ENCODE measurements at places on chromosomes 13 and 19.
A peak's percentile ranks its signal among the peaks of the same experiment; 100 is the strongest.

- DNase-seq: no peak
These were observed 366.4 kb downstream of the KLF12 start for GRCh38 chr13:73767747-73768315.

DNA sequence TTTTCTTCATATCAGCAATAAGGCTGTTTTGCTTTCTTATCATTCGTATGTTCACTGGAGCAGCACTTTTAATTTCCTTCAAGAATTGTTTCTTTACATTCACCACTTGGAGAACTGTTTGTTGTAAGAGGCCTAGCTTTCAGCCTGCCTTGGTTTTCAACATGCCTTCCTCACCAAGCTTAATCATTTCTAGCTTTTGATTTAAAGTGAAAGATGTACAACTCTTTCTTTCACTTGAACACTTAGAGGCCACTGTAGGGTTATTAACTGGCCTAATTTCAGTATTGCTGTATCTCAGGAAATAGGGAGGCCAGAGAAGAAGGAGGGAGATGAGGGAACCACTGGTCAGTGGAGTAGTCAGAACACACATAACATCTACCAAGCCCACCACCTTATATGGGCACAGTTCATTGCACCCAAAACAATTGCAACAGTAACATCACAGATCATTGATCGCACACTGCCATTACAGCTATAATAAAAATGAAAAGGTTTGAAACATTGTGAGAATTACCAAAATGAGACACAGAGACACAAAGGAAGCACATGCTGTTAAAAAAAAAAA lies 181.4 kb upstream of the TUBA3C start:
- no peak for DNase-seq

- DNase-seq: no peak
These were observed 715.8 kb downstream of the UQCRFS1 start for GRCh38 chr19:28497137-28497536.

DNA sequence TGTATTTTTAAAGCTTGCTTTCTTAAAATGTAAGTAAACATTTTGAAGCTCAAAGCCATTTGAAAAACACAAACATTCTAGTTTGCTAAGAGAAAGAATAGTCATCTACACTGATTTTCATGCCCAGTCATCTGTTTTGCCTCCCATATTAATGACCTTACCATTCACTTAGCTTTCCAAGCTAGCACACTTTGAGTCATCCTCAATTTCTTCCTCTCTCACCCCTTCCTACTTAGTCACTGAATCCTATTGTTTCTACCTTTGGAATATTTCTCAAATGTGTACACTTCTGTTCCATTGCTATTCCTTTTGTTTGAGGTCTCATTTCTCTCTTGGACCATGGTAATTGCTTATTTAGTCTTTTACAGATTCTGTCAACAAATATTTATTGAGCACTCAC lies 7.3 kb upstream of the HS6ST3 start:
- DNase-seq: peak; percentile 23

DNA sequence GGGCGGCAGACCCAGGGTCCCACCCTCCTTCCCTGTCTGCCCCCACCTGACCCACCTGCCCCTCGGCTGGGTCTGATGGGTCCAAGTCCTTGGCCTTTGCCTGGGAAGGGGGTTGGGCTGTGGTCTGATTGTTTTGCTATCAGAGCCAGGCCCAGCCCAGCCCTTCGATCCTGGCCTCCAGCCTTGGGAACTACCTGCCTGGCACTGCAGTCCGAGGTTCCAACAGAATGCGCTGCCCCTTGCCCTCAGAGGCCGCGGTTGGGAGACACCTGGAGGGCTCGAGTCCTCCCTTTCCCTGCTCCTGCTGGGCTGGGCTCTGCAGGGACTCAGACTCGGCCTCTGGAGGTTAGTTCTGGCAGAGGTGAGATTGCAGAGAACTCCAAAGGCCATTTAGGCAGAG lies 1.6 kb downstream of the CCL25 start:
- DNase-seq: no peak
